ENCODE measurements at places on chromosomes 16 and 17.

DNA sequence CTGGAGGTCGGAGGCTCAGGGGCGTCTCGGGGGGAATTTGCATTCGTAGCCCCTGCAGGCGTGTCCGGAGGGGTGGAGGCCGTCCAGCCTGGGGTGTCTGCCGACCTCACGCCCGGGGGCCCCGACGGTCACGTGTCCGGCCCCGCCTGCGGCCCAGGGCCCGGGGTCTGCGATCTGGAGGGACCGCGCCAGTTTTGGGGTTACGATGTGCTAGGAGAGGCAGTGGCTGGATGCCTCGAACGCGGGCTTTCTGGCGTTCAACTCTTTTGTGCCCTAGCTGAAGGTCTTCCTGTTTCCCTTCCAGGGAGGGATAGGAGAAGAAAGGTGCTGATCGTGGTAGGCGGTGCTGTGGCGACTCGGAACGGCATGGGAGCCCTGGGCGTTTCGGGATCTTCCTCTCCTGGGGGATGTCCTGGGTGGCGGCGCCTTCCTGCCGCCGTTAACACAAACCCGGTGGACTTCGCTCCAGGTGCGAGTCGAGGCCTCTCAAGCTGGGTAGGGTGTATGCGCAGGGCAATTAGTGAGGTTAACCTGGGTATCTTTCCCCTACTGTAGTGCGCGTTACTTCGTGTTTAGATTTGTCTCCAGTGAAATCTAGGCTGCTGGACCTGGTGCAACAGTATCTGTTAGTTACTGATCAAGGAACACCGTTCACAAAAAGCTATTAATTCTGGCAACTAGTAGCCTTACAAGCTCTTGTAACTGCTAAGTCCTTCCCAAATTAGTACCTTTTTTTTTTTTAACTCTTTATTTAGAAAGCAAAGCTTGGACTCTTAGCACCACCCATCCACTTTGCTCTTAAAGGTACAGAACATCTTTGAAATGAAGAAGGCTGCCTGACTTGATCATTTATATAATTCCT lies 1.3 kb downstream of the AKAP1 start:
- DNase-seq: peak; percentile 20
- H3K4me1 ChIP-seq: peaks cover 44% of the 10 kb centered on the region
- H3K4me3 ChIP-seq: peak overlapping the region; percentile 81
- no peaks in the 10 kb centered on the region for H3K36me3 ChIP-seq
- H3K27ac ChIP-seq: peak overlapping the region; percentile 86
- H3K27me3 ChIP-seq: no peaks in the 10 kb centered on the region

DNA sequence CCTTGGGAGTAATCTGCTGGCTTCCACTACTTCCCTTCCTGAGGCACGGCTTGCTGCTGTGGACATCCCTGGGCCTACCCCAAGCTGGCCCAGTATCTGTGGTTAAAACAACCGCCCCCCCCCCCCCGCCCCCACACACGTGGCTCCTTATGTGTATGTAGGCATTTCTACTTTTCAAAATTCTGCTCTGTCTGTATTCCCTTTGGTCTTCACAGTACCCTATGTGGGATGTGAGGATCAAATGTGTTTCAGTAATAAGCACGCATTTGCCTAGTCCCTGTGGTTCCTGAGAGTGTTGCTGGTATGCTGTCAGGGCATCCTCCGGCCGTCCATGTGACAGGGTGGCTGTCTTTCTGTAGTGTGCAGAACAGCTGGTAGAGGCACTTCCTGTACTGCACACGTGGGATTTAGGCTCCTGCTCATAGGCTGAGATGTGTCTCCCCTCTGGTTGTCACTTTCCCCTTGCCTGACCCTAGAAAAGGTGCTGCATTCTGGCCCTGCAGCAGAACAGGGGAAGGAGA lies 2.2 kb downstream of the NT5M start:
- DNase-seq: peak; percentile 76
- H3K36me3 ChIP-seq: peaks cover 3% of the 10 kb centered on the region
- H3K27me3 ChIP-seq: no peaks in the 10 kb centered on the region
- peaks cover 33% of the 10 kb centered on the region for H3K4me1 ChIP-seq
- H3K4me3 ChIP-seq: peak overlapping the region; percentile 82
- H3K27ac ChIP-seq: peak overlapping the region; percentile 92

DNA sequence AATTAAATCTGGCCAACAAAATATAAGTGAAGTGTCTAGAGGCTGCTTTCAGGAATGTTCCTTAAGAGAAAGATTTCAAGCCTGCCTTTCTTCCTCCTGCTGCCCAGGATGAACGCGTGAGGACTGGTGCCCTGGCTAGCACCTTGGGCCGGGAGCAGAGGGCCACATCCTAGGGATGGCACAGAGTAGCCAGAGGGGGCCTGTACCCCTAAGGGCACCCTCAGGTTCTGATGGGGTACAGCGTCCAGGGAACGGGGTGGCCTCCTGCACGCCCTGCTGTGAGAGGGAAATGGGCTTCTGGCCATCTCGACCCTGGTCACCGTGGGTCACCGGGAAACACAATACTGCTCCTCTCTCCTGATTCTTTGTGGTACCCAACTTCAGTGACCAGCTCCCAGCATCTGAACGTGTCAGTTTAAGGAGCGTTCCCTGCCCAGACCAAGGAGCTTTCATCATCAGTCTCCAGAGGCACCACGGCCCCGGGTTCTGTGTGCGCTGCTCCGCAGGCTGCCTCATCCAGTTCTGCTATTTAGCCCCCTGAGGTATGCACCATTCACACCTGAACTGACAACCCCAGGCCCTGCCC lies 40.3 kb downstream of the MAP1LC3B start:
- no peaks in the 10 kb centered on the region for H3K36me3 ChIP-seq
- H3K4me1 ChIP-seq: peaks cover 15% of the 10 kb centered on the region
- no peak overlapping the region for H3K27ac ChIP-seq
- no peak overlapping the region for H3K4me3 ChIP-seq
- DNase-seq: no peak

DNA sequence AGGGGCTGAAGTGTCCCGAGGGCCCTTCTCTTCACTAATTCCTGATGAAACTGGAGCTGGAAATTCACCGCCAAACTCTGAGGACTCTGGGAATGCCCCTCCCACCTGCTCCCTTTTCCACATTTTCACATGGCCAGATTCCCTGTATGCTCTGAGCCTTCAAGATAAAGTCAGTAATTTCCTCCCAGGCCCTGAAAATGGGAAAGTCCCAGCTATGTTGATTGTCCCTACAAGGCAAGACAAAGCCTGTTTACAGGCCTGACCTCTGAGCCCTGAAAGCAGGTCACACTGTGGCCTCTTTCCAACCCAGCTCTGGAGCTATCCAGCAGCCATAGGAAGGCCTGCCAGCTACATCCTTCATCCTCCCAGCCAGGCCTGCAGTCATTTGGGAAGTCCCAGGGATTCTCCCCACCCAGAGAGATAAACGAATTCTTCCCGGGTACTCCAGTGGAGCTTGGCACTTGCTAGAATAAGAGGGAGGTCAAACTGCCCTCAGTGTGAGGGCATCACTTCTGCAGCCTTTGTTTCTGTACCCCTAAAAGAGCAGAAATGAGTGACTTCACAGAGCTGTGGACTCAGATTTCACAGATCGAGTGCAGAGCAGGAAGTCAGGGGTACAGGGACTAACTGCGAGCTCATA lies 19.6 kb upstream of the CCL2 start:
- peaks cover 23% of the 10 kb centered on the region for H3K27me3 ChIP-seq
- no peak for DNase-seq
- H3K4me3 ChIP-seq: no peak overlapping the region
- H3K27ac ChIP-seq: no peak overlapping the region
- no peaks in the 10 kb centered on the region for H3K36me3 ChIP-seq

DNA sequence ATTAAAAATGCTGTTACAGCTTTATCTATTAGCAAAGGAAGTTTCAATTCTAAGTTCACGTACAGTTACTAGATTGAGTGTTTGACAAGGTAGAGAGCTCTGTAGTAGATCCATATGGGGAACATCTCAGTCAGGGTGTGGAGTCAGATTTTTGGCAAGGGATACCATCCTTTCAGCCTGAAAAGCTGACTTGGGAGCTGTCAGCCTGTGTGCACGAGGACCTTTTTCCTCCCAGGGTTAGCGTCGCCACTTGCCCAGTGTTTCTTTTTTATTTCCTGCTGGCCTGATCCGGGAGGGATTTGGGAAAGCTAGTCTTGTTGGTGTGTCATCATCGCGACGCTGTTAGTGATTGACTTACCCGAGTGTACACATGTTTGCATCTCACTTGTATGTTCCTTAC lies 29.5 kb downstream of the WWOX start:
- peaks cover 7% of the 10 kb centered on the region for H3K36me3 ChIP-seq
- no peak overlapping the region for H3K27ac ChIP-seq
- no peak for DNase-seq
- H3K27me3 ChIP-seq: no peaks in the 10 kb centered on the region

DNA sequence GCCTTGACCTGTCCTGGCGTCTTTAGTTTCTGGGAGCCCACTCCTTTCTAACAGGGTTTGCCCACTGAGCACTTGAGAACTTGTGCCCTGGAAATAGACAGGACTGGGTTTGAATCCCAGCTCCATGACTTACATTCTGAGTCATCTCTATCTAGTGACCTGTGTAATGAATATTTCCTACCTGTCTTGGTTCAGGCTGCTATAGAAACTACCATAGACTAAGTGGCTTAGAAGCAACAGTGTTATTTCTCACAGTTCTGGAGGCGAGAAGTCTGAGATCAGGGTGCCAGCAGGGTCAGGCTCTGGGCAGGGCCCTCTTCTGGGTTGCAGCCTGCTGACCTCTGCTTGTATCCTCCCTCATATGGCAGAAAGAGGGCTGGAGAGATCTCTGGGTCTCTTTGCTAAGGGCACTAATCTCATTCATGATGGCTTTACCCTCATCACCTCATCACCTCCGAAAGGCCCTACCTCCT lies 110.7 kb upstream of the DHX40 start:
- H3K4me3 ChIP-seq: no peak overlapping the region
- H3K27me3 ChIP-seq: peaks cover 3% of the 10 kb centered on the region
- H3K4me1 ChIP-seq: no peaks in the 10 kb centered on the region
- no peak overlapping the region for H3K27ac ChIP-seq

GRCh38 chr16:80058214-80058613 lies 457.7 kb upstream of the MAF start:
- no peaks in the 10 kb centered on the region for H3K36me3 ChIP-seq
- no peaks in the 10 kb centered on the region for H3K4me1 ChIP-seq
- no peak for DNase-seq
- H3K27me3 ChIP-seq: no peaks in the 10 kb centered on the region
- H3K4me3 ChIP-seq: no peak overlapping the region
- H3K27ac ChIP-seq: no peak overlapping the region

Measured in activated CD4-positive, alpha-beta T cell treated with anti-CD3 and anti-CD28 coated beads, Interleukin-2, amount 10 ng/mL, durations not matched to agents 7 days and 5 days (primary cell).